ENCODE measurements at places on chromosomes 3 and 15. TPM values are rescaled to one million over a fixed set of nuclear protein-coding genes. Genes with fewer than 3 reads are reported as not detected.

DNA sequence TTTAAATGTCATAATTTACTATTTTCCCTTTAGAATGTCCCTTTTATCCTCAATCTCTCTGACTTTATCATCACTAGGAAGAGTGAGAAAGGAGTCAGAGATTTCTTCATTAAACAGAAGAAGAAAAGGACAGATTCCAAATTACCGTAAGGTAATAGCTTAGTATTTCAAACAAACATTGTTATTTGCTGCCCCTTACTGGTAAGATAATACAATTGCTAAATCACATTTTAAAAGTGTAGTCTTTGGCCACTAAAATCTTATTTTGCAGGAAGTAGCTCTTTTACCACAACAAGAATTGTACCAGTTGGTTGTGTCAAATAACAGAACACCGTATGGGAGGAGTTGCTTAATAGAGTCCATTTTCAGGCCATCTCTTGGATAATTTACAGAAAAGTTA lies 53.7 kb downstream of the CGGBP1 start:
- DNase-seq = peak; percentile 21

ACSBG1 gene
- 1.4 TPM for total RNA-seq

GRCh38 chr3:130473416-130473815 lies 43.6 kb upstream of the COL6A6 start:
- no peak for DNase-seq

- DNase-seq = no peak
Observed at GRCh38 chr3:88046766-88047165, 12.0 kb downstream of the CGGBP1 start.

ZNF660 gene
- 0.08 TPM for total RNA-seq

TMEM212 gene
- not detected for total RNA-seq
